ENCODE measurements at places on chromosomes 13 and 19. TPM values are rescaled to one million over a fixed set of nuclear protein-coding genes. Genes with fewer than 3 reads are reported as not detected.

GRCh38 chr13:45242070-45242469 is 41.2 kb upstream of the KCTD4 start:
- DNase-seq, result no peak

DNA sequence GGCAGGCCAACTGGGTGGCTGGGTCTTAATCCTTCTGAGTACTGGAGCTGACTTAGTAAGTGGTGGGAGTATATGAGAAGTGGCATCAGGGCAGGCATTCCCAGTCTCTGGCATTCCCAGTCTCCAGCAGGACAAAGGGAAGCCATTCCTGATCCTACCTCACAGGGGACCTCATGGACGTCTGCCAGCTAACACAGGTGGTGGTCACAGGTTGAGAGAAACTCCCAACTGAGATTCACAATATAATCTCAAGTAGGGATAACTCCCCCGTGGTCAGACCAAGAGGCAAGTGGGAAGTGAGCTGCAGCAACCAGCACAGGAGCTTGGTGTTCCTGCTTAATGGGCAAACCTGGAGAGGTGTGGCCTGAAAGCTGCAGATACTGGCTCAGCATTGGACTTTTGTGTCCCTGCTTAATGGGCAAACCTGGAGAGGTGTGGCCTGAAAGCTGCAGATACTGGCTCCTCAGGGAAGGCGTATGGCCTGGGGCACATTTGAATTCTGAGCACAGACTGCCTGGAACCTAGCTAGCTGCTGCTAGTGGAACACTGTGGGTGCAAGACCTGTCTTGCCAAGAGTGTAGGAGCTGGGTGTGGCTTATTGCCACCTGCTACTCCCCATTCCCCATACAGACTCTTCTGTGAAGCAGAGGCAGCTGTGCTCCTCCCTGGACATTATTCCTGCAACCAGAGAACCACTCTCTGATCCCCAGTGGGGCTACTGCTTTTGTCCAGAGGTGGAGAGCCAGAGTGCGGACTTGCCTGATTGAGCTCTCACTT is 25.9 kb upstream of the OR10H2 start:
- DNase-seq, result no peak

DNA sequence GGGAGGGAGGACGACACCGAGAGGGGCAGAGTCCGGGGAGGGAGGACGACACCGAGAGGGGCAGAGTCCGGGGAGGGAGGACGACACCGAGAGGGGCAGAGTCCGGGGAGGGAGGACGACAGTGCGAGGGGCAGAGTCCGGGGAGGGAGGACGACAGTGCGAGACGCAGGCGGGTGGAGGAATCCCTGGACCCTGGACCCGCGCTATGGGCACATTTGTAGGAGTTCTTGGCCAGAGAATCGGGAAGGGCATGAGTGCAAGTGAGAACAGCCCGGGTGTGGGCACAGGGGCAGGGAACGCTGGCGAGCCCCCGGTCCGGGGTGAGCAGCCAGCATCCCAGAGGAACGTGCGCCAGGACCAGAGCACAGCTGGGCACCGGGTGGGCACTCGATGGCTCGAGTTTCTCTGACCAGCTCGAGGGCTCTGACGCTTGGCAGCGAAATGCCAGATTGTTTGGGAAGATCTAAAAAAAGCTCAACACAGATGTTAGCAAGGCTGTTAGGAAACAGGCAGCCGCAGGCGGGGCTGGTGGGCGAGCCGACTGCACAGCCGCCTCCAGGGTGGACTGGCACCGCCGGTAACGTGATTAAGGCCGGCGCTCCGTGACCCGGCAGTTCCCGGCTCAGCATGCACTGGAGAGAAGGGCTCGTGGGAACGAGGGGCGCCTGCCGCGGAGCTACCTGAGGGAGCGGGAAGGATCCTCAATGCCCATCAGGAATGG is 17.9 kb upstream of the C2CD4C start:
- no peak for DNase-seq

DNA sequence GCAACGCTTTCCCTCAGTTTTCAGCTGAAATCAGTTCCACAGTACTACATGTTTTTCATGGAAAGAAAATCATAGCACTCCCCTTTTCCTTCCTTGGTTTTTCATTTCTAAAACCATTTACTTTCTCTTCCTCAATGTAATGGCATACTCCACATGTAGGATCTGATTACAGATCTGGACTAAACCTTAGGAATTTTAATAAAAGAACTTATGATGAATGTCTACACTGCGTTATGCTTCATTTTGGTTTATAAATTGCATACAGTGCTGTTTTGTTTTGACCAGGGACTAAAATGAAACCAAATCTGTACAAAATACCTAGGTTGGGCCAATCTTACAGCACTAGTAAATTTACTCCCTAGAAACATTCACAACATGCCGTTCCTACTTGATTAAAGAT is 589.9 kb downstream of the TBC1D4 start:
- no peak for DNase-seq

CEACAM5 gene
- not detected for total RNA-seq

All from activated naive CD4-positive, alpha-beta T cell treated with anti-CD3 and anti-CD28 coated beads for 36 hours (primary cell).